ELF-1 (cell line): ENCODE measurements at places on chromosomes 7 and 10.

DNA sequence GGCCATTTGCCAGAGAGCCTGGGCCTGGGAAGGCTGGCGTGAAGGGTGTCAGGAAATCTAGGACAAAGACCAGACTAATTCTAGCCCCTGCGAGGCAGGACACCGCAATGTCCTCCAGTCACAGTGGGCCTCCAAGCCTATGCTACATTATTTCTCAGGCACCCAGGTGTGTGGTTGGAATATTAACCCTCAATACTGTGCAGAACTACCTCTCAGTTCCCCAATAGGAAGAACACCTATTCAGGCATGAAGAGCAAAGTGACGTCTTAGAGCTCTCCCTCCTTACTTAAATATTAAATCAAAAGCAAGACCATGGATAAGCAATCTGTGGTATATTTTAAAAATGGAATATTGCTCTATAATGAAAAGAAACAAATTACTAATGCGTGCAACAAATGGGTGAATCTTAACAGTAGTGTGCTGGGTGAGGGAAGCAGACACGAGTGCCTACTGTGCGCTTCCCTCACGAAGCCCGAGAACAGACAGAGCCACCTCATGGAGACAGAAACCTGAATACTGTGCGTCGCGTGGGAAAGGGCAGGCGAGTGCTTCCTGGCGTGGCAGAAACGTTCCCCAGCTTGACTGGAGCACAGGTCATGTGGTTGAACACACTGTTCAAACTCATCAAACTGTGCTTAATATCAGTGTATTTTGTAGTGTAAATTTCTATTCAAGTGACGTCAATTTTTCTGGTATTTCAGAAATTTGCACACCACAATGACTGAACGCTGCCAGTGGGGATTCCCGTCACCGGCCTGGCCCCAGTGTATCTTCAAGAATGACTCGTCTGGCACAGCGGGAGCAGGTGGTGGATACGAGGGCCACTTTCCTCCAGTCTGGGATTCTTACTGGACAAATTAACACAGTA lies 15.5 kb upstream of the PTPRN2 start:
- DNase-seq = no peak

DNA sequence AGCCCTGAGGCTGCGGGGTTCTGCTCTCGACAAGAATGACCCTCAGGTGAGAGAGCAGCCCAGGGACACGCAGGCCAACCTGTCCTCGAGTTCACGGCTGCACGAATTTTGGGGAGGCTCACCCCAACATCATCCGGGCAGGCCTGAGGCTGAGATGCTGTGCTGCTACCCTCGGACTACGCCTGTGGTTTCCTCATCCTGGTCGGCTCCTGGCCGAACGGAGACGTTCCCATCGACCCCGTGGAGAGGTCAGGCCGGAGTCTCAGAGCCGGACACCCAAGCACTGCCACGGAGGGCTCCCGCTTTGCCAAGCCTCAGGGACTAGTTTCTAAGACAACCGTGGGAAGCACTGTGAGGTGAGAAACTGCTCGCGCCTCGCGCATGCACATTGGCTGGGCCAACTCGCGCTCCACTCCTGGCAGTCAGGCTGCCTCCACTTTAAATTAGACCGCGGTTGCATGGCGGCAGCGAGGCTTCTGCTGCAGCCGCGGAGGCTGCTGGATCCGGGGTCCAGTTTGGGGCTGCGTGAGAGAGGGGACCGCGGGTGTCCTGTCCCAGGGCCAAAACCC lies 203.4 kb downstream of the ZNF716 start:
- no peak for DNase-seq

DNA sequence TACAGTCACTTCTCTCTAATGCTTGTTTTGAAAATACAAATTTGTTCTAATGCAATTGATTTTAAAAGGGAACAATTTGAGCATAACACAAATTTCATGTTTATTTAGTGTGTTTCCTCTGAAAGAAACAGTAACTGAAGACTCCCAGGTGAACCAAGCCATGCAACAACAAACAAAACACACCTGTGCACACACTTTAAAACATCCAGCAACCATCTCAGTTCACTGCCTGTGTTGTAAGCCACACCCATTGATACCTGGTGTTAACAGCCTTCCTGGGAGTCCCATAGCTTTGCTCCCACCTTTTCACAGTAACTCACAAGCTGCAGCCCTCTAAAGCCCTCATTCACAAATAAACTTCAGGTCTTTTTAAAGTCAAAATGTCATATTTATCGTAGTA lies 89.3 kb downstream of the DOCK4 start:
- DNase-seq = no peak

DNA sequence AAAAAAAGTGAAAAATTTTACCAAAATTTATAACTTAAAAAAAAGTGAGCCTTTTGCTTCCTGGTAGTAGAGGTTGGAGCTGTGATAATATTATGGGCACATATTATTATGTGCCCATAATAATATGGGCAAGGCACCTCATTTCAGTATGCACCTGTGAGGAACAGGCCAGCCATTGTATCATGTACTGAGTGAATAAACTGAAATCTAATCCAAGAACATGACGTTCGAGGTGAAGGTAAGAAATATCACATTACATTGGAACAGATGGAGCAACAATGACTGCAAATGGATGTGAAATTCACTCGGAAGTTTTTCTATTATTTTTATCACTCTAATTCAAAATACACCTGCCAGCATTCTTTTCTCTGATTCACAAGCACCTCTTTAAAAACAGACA lies 216.0 kb downstream of the KLF6 start:
- DNase-seq = no peak

DNA sequence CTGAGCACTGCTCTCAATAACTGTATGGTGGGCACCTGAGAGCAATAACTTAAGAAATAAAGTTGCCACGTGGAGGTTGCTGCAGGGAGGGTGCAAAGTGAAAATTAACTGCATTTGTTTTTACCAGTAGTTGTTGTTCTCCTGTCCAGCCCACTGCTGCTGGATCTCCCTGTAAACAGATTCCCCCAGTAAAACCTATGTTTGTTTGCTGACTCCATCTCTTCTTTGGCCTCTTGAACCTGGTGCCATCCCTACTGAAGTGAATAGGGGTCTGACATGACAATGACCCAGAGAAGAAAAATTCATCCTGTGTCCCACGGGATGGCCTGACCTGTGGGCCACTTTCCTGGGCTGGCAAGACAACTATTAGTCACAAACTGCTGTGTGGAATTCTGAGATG lies 1.7 kb downstream of the MBL2 start:
- no peak for DNase-seq

- no peak for DNase-seq
Measured at GRCh38 chr10:77400033-77400432, 237.6 kb downstream of the KCNMA1 start.

- DNase-seq = peak; percentile 61
Measured at GRCh38 chr10:3886641-3887251, 101.7 kb upstream of the KLF6 start.
